ENCODE measurements at places on chromosomes 5 and 9.

GRCh38 chr9:92378865-92379560 is 25.4 kb downstream of the OGN start:
- peak; percentile 41 for ATAC-seq

DNA sequence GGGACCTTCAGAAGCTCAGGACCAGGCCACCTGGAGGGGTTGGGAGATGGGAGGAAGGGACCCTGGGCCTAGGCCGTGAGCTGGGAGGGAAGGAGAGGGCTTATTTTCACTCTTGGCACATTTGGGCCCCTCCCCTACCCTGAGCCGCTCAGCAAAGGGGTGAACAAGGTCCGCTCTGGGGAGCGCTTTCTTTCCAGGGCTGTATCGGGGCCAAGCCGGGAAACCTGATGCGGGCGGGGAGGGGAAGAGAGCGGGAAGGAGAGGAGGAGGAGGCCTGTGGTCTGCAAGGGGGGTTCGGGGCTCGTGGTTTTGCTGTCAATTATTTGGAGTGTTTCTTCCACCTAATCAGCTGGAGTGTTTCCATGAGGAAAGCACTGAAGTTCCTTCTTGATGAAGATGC is 62.7 kb upstream of the RXRA start:
- ATAC-seq = no peak

GRCh38 chr5:23223846-23224245 is 283.6 kb upstream of the PRDM9 start:
- ATAC-seq = no peak

DNA sequence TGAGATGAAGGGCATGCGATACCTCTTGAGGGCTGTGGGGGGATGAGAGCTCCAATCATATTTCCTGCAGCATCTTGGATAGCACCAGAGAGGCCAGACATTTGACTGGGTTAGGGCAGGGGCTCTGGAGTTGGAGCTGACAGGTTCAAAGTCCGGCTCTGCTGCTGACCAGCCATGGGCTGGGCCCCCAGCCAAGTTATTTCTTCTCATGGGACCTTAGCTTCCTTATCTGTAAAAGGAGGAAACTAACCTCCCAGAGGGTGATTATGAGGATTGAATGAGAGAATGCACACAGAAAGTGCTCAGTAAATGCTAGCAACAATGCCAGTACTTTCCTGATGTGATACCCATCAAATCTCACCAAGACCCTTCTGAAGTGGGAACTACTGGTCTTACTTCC is 65.2 kb upstream of the SLC25A51 start:
- ATAC-seq = peak; percentile 8

GRCh38 chr5:76500633-76501393 is 97.7 kb downstream of the IQGAP2 start:
- ATAC-seq = no peak

- no peak for ATAC-seq
These were observed 671.0 kb downstream of the DMRTA1 start for GRCh38 chr9:23117616-23118015.

- no peak for ATAC-seq
These were observed 99.8 kb downstream of the TLE4 start for GRCh38 chr9:79671558-79671957.

- no peak for ATAC-seq
These were observed 5.2 kb downstream of the TNFAIP8 start for GRCh38 chr5:119360905-119361593.

- ATAC-seq = no peak
These were observed 33.4 kb downstream of the MVB12B start for GRCh38 chr9:126360073-126360472.

DNA sequence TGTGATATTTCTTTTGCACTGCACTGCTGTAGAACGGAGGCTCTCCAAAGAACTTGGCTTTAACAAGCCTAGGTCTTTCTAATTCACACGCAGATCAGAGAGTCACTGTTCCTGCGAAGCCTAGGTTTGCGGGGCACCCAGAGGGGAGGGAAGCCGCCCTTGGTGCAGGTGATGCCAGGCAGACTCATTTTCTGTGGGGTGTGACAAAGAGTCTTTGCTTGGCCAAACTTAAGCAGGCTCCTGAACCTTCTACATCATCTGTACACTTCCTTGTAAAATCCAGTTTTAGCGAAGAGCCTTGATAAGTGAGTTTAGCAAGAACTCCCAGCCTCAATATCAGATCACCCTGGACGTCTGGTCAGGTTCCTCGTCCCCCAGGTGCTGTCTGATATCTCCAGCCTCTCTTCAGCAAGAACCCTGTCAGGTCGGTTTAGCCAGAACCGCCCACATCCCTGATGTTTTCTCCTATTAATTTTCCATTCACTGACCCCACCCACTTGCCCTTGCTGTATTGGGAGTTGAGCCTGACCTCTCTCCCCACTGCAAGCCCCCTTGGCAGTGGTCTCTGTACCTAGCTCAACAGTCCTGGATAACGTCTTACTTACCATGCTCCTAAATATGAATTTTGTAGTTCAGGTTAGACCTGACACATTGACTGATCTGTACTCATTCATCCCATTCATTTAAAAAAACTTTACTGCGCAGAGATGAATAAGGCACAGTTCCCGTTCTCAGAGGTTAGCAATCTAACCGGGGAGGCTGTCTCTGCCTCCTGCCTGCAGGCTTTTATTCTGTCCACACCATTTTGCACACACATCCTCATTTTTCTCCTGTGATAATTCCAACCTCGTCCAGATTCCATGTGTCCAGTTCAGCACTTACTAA is 880 bp upstream of the UBAC1 start:
- ATAC-seq = no peak

- no peak for ATAC-seq
These were observed 52.3 kb upstream of the ICE1 start for GRCh38 chr5:5370059-5370774.

DNA sequence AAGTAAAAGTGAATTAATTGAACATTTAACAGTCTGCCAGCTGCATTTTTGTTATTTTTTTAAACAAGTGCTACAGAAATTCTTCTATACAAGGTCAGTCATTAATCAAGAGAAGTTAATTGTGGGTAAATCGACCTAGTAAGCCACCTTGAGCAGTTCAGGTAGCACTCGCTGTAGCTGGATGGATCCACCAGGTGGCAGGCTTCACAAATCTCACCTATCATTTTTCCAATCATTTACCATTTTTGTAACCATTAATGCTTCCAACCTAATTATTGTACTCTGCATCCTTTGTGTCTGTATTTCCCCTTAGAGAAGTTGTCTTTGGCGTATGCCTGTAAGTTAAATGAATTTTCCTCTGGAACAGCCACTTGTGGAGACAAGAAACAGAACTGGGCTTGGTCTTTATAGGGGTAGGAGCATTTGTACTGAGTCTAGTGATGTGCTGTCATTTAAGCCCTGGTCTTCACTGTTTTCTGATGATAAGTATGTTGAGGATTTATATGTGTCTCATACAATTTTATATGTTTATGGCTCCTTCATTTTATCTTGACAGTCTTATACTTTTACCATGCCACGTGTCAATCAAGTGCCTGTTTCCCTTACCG is 39.5 kb downstream of the CD180 start:
- peak; percentile 40 for ATAC-seq

- ATAC-seq = no peak
These were observed 259.6 kb upstream of the SLC24A2 start for GRCh38 chr9:20048437-20048836.

- no peak for ATAC-seq
These were observed 13.3 kb downstream of the NR5A1 start for GRCh38 chr9:124493794-124494479.

- ATAC-seq = peak; percentile 57
These were observed 42.5 kb downstream of the ITGA2 start for GRCh38 chr5:53031695-53032096.

DNA sequence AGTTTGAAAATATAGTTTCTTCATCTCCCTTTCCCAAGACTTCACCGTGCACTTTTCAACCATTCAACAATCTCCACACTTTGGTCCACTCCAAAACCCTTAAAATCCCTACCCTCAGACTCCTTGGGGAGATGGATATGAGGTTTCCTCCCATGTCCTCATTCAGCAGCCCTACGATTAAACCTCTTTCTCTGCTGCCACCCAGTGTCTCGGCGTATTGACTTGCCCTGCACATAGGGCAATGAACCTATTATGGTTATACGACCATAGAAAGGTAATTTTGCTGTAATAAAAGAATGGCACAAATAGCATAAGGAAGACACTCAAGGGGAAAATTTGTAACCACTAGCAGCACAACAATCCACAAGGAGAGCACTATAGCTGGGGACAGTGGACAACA is 803.5 kb downstream of the TLE1 start:
- no peak for ATAC-seq

DNA sequence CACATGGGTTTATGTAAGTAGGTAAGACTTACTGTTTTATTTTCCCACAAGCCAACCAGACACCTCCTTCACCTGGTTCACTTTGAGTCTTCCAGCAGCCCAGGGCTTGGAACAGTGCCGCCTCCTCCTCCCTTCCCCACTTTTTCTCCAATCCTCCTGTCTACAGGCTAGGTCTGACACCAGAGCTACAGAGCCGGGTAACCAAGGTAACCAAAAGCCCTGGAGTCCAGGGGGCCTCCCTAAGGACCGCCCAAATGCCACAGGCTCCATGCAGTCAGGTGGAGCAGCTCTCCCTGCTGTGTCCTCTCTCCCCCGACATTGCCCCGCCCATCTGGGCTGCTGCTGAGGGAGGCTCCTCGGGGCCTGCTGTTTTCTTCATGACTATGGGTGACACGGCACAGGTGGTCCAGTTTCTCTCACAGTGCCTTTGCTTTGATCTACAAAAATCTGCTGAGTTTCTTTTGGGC is 138.0 kb upstream of the EFNA5 start:
- no peak for ATAC-seq

GRCh38 chr5:149605998-149606724 is 24.9 kb downstream of the ARHGEF37 start:
- no peak for ATAC-seq

DNA sequence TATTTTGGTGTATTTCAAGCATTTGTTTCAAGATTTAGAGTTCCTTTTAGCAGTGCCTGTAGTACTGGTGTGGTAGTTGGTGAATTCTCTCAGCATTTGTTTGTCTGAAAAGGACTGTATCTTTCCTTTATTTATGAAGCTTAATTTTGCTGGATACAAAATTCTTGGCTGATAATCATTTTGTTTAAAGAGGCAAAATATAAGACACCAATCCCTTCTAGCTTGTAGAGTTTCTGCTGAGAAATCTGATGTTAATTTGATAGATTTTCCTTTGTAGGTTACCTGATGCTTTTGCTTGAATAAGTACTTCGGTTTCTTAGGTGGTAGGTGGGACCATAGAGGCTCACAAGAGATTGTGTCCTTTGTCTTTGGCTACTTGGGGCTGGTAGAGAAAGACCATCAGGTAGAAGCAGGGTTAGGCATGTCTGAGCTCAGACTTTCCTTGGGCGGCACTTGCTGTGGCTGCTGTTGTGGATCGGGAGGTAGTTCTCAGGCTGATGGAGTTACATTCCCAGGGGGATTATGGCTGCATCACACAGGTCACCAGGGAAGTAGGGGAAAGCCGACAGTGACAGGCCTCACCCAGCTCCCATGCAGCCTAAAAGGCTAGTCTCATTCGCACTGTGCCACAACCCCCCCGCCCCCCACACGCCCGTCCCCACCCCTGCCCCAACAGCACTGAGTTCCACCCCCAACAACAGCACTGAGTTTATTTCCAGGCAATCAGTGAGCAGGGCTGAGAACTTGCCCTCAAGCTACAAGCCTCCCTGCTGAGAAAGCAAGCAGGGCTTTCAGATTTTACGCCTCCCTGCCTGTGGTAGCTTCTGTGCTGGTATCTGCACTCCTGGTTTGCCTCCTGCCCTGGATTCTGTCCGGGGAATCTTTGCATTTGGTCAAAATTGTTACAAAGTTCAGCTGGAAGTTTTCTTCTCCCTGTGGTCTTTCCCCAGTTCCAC is 127.1 kb upstream of the GLRA1 start:
- ATAC-seq = no peak

DNA sequence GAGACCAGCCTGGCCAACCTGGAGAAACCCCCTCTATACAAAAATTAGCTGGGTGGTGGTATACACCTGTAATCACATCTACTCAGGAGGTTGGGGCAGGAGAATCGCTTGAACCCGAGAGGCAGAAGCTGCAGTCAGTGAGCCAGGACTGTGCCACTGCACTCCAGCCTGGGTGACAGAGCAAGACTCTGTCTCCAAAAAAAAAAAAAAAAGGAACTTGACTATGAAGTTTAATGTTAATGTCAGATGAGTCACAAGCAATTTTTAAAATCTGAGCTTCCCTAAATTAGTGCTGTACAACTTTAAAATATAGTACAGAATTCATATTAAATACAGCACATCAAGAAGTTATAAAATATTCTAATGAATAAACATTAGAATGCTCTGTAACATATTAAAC is 1.5 kb downstream of the MEIKIN start:
- ATAC-seq = no peak

DNA sequence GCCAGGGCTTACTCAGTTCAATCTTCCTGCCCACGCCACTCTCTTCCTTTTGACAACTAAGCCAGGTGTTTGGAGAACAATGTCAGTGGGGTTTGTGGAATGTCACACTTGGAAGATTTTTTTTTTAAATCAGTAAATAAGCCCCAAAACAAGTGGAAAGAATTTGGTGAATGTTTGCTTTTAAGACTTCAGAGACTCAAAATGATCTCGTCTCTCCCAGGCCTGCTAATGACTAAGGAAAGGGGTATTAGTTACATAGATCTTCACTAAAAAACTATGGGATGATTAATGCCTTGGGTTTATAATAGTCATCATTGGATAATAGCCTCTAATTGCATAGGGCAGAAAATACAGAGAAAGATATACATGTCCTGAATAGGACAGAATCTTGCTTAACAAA is 166.4 kb downstream of the DMRT2 start:
- no peak for ATAC-seq

- no peak for ATAC-seq
These were observed 1.5 kb downstream of the DIRAS2 start for GRCh38 chr9:90641086-90641485.

DNA sequence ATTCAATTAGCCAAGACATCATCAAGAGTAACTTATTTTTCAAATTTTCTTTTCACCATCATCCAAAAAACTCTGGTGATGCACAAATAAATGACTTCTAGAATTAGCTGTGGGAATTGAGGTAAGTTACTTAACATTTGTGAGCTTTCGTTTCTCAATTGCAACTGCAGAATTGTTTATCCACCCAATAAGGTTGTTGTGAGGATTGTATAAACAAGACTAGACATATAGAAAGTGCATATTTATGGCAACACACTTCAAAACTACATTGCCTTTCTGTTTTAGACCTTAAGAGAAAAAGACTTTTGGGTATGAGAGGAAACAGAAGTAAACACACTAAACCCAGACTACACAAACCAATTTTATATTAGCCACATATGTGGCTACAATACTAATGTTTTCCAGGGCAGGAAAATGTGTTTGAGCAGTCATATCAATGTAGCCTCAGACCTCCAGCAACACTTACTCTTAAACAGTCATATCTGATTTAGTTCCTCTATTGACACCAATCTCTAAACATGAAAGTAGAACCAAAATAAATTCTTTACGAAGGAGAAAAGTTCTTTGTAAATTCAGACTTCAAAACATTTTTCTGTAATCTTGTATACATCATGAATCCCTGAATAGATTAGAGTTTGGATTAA is 488.0 kb upstream of the CYLC2 start:
- no peak for ATAC-seq

- no peak for ATAC-seq
These were observed 276.1 kb downstream of the ADGRV1 start for GRCh38 chr5:90834711-90835110.

- no peak for ATAC-seq
These were observed 5.6 kb upstream of the SPARC start for GRCh38 chr5:151692312-151692711.

Data from activated CD4-positive, CD25-positive, alpha-beta regulatory T cell treated with anti-CD3 and anti-CD28 coated beads, Interleukin-2, amount 50 U/mL, for 24 hours (primary cell).